Ureter (tissue), 1 donor: ENCODE measurements at places on chromosomes 13 and 19. TPM values are rescaled to one million over a fixed set of nuclear protein-coding genes. Genes with fewer than 3 reads are reported as not detected.

GRCh38 chr13:99988529-99989275, 7.1 kb downstream of the ZIC2 start:
- DNase-seq: no peak

DNA sequence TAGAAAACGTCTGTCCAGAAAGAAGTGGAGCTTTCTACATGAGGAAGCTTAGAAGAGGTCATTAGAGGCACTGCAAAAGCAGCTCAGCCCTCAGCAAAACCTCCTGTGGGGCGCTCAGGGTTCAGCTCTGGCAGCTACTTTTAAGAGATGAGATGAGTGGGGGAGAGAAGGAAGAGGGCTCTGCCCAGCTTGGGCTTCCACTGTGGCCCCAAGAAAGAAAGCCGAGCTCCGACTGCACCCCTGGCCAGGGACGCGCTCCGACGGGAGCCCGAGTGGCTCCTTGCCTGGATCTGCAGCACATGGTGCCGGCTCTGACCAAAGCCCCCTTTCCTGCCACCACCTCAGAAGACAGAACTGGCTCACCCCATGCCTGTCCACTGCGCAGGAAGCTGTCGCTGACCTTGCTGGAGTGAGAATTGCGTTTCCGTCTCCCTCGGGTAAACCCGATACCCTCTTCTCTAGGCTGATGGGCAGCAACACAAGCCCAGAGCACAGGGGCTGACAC, 36.4 kb downstream of the NAXD start:
- no peak for DNase-seq

DNA sequence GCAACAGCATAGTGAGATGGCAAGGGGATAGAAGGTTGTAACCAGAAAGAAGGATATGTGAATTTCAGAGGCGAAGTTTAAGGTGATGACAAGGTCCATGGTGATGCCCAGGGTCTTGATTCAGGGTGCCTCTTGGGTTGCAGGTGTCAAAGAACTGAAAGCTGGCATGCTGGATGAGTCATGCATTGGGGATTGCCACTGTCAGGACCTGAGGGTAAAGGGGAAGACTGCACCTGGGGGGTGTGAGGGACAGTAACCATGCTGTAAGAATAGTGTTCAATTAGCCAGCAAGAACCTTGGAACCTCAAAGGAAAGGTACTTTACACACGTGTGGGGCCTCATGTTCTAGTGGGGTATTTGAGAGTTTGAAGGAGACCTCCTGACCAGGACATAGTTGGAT, 279.6 kb downstream of the SLC7A1 start:
- DNase-seq: no peak

DNA sequence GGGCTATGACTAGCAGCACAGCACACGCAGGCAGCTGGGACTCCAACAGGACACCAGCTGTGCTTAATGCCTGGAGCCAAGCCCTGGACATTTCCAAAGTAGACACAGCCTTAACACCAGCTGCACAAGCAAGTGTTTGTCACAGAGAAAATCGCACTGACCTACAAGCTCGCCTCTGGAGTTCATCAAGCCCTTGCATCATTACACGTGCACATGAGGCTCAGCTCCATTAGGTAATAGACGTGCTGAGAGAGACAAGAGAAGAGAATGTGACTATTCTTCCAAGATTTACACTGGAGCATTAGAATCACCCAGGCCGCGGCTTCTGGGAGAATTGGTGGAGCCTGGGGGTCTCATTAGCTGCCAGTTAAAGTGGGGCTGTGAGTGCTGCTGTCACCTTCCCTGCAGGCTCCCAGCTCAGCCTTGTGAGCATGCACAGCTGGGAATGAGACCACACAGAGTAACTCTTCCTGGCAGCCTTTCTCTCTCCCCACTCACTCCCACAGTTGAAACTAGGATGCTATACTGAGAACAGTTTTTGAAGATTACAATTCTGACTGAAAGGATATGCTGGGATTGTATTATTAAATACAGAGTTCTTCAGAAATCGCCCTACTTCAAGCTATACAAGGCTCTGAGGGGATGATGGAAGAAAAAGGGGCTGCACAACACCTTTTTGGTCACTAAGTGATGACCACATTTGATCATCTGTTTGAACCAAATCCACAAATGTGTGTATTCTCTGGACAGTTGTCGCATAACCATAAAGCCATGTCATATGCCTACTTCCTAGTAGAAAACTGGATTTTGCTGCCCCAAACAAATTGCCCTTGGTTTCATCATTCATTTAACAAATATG, 10.5 kb downstream of the STOML3 start:
- DNase-seq: no peak

Gene S1PR5
- 4.6 TPM for total RNA-seq

GRCh38 chr13:39616087-39616694, 13.2 kb upstream of the LHFPL6 start:
- DNase-seq: peak; percentile 54

GRCh38 chr19:7391218-7391670, 42.5 kb downstream of the ARHGEF18 start:
- no peak for DNase-seq

- DNase-seq: peak; percentile 55
Measured at GRCh38 chr13:39506559-39507390, 96.2 kb downstream of the LHFPL6 start.
